KG1 (cell line): ENCODE measurements at places on chromosomes 3 and 15.

DNA sequence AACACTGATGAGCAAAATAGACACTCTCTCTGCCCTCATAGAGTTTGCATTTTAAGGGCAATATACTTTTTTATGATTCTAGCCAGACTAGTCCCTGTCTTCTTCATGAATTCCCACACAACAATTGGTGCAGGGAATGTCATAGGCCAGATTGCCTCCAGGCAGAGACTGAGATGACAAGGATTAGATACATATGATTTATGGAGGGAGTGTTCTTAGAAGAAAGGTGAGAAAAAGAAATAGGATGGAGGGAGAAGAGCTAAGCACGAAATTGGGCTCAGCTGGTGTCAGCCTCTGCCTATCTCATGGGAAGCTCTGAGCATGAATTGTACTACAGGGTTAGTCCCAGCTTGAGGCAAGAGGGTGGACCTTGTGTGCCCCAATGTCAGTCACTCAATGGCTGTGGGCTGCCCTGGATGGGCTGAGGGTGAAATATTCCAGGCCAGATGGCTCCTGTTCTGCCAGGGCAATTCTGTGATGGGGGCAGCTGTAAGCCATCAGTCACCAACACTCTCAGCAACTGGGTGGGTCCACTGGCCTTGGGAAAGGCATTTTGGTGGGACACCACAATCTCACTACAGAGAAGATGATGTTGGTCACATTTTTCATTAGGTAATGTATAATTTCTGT is 31.1 kb downstream of the EIF1B start:
- no peak for DNase-seq

DNA sequence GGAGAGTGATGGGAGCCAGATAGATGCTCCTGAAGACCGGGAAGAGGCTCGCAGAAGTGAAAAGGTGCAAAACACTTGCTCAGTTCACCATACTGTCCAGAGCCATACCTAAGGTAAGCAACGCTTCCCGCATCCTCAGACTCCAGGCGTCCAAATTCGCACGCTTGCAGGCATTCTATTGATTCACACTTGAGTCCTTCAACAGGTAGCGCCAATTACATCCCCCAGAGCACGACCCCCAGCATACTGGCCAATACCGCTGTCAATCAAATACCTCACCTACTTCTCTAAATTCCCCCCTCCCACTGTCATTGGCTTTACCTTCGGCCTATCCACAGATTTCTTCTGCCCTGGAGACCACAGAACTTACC is 361 bp upstream of the STXBP5L start:
- no peak for DNase-seq

DNA sequence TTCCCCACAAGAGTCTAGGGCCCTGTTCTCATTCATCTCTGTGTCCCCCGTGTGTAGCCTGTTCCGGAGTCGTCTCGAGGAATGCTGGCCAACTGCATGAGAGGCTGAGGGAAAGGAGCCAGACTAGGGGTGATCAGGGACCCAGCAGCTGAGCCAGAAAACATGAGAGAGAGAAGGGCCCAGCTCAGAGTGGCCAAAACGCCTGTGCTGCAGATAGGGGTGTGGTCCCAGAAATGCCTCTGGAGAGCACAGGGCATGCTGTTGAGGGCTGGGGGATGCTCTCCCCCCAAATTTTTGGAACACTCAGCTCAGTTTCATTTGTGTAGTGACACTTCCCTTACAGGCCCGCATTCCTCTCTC is 14.1 kb downstream of the CYP1A2 start:
- DNase-seq = no peak

DNA sequence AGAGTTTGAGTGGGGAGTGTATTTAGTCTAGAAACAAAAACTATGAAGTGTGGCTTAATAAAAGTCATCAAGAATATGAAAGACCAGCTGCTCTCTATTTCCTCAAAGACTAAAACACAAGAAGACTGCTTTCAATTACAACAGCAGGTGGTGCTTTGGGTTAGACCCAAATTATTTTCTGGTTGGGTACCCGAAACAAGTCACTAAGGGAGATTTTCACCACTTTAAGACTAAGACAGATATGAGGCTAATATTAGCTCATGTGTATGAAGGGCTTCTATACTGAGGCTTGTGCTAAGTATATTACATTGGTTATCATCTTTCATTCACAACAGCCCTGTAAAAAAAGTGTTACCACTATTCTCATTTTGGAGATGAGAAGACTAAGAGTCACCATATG is 43.1 kb downstream of the COL8A1 start:
- DNase-seq = no peak

GRCh38 chr3:149832086-149832485 is 19.1 kb downstream of the RNF13 start:
- no peak for DNase-seq

GRCh38 chr15:85764649-85765277 is 30.0 kb downstream of the KLHL25 start:
- DNase-seq = no peak

DNA sequence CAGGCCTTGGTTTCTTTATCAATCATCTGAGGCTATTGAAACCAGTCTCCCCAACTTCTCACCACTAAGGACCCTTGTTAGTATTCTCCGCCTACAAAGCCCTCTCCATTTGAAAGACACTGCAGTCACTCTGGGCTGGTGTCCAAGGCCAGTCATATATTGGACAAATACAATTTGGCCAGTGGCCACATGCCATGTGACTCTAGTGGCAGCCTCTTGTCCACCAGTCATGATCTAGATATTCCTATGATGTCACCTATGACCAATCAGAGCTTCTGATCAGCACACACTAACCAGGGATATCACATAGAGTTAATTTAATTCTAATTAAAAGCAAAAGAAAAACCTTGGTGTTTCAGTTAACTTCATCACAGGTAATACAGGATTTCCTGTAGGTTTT is 68.2 kb downstream of the RAB11A start:
- no peak for DNase-seq

GRCh38 chr3:197354568-197355001 is 56.2 kb upstream of the DLG1 start:
- no peak for DNase-seq

GRCh38 chr3:70816346-70816745 is 503.9 kb upstream of the MDFIC2 start:
- no peak for DNase-seq

GRCh38 chr15:65374821-65375401 is 2.9 kb downstream of the IGDCC3 start:
- no peak for DNase-seq

DNA sequence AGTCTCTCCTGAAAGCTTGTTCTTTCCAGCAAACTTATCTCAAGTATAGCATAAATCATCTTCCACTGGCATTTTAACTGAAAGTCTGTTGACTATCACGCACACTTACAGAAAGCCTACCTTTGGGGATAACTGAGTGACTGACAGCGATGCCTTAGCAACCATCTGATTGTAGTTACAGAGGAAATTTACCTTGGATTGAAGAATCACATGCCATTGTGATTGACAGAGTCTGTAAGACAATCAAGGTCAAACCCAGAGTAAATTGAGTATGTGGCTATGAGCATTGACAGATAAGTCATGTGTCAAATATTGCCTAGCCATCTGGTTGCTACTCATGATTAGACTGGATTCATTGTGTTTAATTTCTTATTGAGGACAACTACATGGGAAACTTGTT is 82.0 kb downstream of the CNTN4 start:
- no peak for DNase-seq

- no peak for DNase-seq
Measured at GRCh38 chr3:184590795-184591194, 29.2 kb downstream of the EPHB3 start.

DNA sequence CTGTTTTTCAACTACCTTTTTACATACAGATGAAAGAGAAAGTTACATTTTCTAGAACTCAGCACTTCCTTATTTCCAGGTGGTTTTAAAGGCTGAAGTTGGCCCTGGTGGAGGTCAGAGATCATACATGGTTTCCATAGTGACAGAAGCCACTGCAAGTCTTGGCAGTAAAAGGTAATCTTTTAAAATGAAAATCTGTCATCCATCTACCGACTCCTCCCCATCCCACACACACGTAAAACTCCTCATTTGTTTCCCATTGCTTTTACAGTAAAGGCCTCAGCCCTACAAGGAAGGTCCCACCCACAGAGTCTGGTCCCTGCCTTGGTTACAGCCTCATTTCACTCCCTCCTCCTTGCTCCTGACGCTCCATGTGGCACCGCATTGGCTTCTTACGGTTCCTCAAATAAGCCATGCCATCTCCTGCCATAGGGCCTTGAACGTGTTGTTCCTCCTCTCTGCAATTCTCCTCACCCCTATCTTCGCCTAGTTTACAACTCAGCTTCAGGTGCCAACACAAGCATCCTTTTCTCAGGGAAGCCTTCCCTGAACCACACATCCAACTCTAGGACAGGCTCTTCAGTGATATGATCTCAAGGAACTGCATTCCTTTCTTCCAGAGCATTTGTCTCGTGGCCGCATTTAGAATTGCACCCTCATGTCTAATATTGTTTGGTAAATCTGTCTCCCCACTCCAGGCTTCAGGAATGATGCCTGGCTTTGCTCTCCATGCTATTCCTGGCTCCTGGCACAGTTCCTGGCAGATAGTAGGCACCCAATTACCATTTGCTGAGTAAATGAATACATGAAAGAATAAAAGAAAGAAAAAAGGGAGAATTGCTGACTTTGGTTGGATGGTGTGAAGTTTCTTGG is 2.6 kb downstream of the CYP19A1 start:
- no peak for DNase-seq

DNA sequence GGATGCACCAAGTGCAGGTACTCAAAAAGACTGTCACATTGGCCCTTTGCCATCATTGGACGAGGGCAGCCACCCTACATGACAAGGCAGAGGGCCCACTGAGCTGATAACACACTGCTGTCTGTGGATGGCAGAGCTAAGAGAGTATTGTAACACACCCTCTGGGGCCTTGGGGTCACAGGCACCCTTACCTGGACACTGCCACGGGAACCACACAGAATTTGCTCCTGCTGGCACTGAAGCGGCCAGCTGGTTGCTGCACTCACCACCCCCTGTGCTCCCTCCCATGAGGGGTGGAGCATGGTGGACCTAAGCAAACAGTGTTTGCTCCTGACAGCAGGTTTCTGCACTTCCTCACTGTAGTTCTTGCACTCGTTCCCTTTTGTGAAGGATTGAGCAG is 208.2 kb upstream of the SGO1 start:
- no peak for DNase-seq

- DNase-seq = no peak
Measured at GRCh38 chr3:118529554-118529953, 505.1 kb downstream of the IGSF11 start.

DNA sequence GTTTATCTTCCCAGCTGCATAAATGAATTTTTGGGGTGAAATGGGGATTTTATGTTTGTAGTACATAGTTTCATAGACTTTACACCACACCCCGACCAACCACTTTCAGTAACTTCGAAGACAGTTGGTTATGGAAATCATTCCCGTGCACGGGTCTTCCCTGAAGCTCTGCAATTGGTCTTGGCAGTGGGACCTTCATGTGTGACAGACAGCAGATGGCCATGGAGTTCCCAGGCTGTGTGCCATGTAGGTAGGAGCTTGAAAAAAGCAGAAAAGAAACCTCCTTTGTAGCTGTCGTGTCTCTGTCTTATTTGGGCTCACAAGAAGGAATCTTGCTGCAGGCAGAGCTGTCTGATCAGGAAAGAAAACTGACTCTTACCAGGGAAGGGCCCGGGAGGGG is 25.9 kb downstream of the EXOG start:
- no peak for DNase-seq

- no peak for DNase-seq
Measured at GRCh38 chr15:67892559-67893377, 52.9 kb upstream of the RNU6-1 start.

GRCh38 chr15:80931721-80932512 is 57.7 kb downstream of the MESD start:
- DNase-seq = no peak

DNA sequence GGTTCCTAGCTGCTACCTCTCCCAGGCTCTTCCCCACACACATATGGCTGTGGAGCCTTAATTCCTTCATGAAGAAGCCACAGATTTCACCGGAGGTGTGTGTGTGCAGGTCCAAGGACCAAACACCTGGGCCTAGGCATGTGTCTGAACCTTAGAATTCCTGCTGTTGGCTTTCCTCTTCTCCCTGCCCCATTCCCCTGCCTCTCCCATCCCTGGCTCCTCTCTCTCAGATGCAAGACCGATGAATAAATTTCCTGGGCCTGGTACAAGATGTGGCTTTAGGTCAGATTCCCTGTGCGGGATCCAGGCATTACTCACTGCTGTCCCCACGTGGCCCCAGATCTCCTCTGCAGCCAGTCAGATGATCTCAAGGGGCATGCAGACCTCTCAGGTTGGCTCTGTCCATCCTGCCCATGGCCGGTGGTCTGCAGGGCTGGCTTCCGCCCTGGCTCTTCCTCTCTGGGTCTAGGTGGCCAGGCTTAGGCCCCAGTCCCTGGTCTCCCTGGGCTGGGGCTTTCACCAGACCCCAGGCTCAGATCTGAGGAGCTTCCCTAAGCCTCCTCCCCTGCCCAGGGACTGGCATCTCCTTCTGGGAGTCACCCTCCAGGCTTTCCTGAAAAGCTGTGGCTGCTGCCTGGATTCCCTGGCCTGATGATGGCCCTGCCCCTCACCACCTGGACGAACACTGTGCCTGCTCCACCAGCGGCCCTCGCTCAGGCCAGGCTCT is 20.5 kb downstream of the CCR9 start:
- no peak for DNase-seq

- no peak for DNase-seq
Measured at GRCh38 chr15:89669309-89669865, 9.8 kb downstream of the PLIN1 start.

DNA sequence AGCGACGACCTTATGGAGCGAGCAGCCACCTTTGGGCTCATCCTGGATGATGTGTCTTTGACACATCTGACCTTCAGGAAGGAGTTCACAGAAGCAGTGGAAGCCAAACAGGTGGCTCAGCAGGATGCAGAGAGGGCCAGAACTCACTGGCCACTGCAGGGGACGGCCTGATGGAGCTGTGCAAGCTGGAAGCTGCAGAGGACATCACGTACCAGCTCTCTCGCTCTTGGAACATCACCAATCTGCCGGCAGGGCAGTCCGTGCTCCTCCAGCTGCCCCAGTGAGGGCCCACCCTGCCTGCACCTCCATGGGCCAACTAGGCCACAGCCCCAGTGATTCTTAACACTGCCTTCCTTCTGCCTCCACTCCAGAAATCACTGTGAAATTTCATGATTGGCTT is 10.4 kb downstream of the NR1I2 start:
- DNase-seq = no peak

DNA sequence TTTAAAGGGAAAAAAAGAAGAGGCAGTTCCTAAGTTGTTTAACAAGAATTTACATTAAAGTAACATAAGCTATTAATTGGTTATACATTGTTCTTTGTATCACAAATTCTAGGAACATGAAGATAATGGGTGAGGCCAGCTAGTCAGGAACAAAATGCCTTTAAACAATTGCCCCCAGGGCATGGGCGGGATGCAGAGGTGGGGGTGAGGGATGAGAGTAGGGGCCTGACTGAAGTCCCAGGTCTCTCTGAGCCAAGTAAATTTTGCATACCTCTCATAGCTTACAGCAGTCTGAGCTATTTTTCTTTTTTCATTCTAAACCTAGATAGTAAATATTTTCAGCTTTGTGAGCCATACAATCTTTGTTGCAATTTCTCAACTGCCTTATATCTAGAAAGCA is 77.8 kb upstream of the RNU6-1 start:
- no peak for DNase-seq
